B cell (primary cell): ENCODE measurements at places on chromosomes 12 and 14. TPM values are rescaled to one million over a fixed set of nuclear protein-coding genes. Genes with fewer than 3 reads are reported as not detected.

DNA sequence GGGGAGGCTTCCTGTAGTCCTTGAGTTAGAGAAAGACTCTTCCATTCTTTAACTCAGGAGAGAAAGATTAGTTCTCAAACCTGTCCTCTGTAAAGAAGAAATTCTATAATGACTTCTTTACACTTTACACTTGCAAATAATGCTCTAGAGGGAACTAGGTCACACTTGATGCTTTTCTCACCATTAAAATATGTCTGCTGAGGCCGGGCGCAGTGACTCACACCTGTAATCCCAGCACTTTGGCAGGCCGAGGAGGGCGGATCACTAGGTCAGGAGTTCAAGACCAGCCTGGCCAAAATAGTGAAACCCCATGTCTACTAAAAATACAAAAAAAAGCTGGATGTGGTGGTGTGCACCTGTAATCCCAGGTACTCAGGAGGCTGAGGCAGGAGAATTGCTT is 6.3 kb downstream of the NTN4 start:
- no peak for DNase-seq

GRCh38 chr14:102728501-102728900 is 48.7 kb upstream of the TRAF3 start:
- no peak for DNase-seq

DNA sequence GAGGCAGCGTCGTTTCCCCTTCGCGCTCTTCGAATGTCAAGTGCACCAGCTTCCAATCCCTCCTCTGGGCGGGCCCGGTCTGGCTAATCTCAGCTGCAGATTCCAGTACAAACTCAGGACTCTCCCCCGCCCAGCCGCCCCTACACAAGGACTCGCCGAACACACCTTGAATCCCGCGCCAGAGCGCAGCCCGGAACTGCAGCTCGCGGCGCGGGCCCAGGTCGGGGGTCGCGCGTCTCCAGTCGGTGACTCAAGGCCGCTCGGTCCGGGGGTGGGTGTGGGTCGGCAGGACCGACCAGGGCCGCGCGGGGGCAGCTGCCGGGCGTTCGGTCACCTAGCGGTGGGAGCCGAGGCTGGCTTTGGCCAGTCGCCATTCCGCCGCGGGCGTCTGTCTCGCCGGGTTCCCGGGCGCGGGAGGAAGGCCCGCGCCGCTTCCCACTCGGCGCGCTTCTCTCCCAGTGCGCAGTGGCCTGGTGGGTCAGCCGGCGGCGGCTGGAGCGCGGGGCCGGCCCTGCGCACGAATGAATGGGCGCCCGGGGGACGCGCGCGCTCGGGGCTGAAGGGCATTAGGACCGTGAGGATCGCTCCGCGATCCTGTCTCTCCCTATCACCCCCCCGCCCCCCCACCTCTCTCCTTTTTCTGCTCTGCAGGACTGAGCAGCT is at the start of gene GALNT16:
TSS of gene GALNT16 (plus strand) at position 632 of the 663 bp plus-strand sequence. CDS start 133 bp downstream, outside the sequence.
- peak; percentile 15 for DNase-seq

- peak; percentile 26 for DNase-seq
Observed at GRCh38 chr12:49068879-49069506, 786 bp downstream of the RHEBL1 start.

The TNS2 gene
- total RNA-seq: 0.24 and 1.3 TPM in 2 replicates

GRCh38 chr12:111438481-111438880 is 32.8 kb downstream of the SH2B3 start:
- peak; percentile 71 for DNase-seq

- no peak for DNase-seq
Observed at GRCh38 chr12:103665971-103666370, 78.9 kb downstream of the STAB2 start.

GRCh38 chr12:11174022-11174421 is 3.0 kb downstream of the SMIM10L1 start:
- DNase-seq: no peak

- peak; percentile 15 for DNase-seq
Observed at GRCh38 chr14:34060651-34060999, 109.8 kb upstream of the EGLN3 start.

The TMEM179 gene
- total RNA-seq: not detected in 2 replicates

The A2ML1 gene
- total RNA-seq: not detected in 2 replicates

DNA sequence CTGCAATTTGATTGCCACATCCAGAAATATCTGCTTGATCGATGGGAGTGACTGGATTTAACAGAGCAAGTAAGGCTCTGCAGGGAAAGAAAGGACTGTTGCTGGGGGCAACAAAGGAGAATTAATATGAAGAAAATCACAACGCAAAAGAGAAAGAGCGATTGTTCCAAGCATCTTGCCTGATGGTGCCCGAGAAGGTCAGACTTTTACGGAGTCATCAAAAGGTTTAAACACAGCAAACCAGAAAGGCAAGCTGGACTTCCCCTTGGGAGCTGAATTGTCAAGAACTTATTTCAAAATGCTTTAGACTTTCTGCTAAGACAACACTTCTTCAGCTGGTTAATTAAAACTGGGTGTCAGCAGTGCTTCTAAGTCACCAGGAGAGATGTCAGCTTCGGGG is 791.5 kb downstream of the MED13L start:
- no peak for DNase-seq

The PAH gene
- 0.25 TPM in 1 of 2 replicates, not detected in the other for total RNA-seq

- no peak for DNase-seq
Observed at GRCh38 chr14:73749706-73750530, 35.7 kb upstream of the PNMA1 start.

DNA sequence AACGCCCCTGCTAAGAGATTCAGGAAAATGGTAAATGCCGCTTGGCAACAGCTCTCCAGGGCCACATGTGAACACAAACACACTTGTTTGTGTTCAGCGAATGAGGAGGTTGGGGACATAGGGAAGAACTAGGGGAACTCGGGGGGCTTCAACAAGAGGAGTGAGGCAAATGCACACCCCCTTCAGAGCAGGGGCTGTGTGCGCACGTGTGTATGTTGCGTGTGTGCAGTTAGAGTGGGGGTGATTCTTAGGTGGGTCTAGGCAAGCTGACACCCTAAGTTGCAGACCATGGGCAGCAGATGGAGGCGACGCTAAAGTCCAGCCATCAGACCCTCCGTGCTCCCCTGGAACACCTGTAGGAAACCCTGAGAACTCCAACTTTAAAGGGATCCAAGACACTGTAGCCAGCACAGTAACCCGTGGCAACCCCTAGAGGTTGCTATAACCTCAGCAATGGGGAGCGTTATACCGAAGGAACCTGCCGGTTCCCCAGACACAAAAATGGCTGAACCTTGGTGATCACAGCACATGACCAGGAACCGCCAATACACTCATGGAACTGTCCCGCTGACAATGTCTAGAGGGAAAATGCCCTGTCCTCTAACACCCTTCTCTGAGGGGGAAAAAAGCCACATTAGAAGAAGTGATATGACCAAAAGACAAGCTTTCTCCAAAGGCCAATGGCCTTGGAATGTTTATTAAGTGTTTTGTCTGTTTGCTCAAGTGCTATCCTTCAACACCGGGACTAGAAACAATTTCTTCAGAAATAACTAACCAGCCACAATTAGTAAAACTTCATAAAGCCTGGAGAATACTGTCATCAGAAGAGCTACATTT is 86.5 kb upstream of the CEP83 start:
- DNase-seq: peak; percentile 18
